CD4-positive, alpha-beta T cell treated with Interleukin-15 for 1 hour (primary cell): ENCODE measurements at places on chromosomes 16 and 17.

DNA sequence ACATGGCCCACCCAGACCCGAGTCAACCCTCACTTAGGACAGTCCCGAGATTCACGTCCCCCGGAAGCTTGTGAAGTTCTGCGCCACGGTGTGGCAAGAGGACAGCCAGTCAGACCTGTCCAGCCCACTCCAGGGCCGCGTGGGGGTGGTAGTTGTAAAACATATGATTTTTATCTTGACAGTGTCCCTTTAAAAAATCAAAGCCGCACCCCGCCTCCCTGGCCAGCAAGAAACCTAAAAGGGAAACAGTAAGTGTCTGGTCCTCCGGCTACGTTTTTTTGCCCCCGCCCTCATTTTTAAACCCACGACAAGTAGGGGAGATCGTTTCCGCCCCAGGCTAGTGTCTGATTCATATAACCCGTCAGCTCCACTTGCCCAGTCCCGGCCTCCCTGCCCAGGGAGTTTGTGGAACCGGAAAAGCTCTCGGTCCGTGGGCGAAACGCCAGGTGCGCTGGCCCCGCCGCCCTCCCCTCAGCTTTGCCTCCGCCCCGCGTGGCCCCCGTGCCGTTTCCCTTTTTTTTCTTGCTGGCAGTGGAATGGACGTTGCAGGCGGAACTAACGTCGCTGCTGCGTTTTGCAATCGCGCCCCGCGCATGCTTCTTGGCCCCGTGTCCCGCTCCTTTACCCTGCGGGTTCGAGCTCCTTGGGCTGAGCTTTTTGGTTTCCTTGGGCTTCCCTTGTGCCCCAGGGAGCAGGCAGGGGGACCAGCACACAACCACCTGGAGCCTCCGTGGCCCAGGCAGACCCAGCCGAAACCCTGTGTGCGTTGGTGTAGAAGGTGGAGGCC, 13.3 kb upstream of the NUDT16L1 start:
- DNase-seq: peak; percentile 54

- no peak for DNase-seq
Observed at GRCh38 chr17:12229335-12229734, 208.7 kb downstream of the MAP2K4 start.

DNA sequence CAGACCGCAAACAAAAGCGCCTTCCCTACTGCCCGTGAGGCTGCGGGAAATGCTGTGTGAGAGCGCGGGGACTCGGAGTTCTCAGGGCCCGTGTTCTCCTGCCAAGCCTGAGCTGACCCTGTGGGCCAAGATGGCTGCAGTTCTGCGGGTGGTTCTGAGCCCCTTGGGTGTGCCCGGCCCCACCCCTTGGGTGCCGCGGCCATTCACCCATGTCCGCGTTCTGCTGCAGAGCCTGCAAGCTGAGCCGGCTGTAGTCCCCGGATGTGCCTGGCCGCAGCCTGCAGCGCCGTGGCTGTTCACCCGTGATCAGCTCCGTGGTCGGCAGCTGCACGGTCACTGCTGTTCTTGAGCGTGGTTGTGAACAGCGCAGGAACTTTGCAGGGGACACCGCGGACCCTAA, 20.0 kb downstream of the ACSF3 start:
- peak; percentile 16 for DNase-seq

DNA sequence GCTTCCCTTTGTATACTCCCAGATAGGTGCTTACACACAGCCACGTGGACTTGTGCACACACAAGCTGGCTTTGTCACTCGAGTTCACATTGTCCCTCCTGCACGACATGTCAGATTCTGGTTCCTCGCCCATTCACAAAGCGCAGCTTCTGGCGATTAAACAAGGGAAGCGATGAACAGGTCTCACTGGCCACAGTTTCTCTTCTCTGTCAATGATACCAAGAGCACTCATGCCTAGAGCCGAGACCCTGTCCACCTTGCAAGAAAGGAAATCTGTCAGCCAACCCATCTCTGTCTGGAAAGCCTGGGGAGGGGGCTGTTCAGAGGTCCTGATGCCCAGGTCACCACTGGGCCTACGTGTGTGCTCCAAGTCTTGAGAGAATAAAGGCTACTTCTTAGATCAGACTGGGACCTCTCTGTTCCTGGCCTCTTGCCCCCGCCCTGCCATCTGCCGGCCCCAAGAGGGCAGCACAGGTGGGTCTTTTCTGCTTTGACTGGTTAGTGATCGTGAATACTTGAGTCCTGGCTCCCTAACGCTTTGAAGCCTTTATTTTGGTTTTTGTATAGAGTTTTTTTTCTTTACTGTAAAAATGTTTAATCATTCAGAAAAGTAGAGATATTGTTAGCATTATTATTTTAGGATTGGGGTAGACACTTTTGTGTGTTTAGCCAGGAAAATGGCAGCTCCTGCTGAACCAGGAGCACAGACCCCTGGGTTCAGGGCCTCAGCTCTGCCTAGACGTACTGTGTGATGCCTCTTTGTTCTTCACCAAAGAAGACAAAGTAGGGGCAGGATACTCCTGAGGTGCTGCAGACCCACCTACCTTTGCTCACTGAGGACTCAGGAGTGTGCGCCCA, 104.7 kb downstream of the MRM1 start:
- DNase-seq: peak; percentile 43

DNA sequence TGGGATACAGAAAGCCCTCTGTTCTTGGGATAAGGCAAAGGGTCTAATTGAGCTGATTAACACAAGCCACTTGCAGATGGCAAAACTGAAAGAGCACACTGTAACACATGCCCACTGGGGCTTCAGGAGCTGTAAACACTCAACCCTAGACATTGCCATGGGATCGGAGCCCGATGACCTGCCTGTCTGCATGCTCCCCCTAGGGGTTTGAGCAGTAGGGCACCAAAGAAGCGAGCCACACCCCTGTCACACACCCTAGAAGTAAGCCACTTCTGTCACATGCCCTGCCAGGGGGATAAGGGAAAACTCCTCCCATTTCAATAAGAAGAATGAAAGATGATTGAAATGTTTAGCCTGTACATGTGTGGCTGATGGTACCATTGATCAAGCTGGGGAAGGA, 81.3 kb upstream of the IRX6 start:
- DNase-seq: no peak

GRCh38 chr17:73255671-73256181, 6.0 kb downstream of the CPSF4L start:
- DNase-seq: peak; percentile 30

GRCh38 chr17:61058066-61058465, 341.6 kb upstream of the TBX2 start:
- DNase-seq: no peak

DNA sequence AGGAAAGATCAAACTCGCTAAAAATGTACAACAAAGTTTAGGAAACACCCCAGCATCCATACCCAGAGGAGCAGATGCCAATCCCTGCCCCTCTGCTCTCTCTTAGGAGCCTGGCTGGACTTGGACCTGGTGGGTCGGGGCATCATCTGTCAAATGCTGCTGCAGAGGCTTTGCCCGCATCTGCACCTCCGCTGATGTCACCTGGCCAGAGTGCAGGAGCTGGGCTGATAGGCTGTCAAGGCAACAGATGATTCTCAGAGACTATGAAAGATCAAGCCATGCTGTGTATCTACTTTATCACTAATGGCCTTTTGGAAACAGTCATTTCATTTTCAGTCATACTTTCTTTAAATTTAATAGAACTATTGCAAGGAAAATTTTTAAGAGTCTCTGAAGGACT, 15.9 kb upstream of the LCMT1 start:
- DNase-seq: no peak

GRCh38 chr17:2885733-2886132, 89.5 kb downstream of the RAP1GAP2 start:
- no peak for DNase-seq

GRCh38 chr16:71895679-71896365, 491 bp downstream of the IST1 start:
- peak; percentile 19 for DNase-seq

DNA sequence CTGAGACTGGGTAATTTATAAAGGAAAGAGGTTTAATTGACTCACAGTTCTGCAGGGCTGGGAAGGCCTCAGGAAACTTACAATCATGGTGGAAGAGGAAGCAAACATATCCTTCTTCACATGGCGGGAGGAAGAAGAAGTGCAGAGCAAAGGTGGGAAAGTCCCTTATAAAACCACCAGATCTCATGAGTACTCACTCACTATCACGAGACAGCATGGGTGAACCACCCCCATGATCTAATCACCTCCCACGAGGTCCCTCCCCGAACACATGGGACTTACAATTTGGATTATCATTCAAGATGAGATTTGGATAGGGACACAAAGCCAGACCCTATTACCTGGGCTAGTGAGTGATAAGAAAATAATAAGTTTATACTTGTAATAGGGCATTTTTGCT, 70.6 kb upstream of the HS3ST2 start:
- DNase-seq: no peak

- no peak for DNase-seq
Observed at GRCh38 chr17:60792250-60792898, 114.7 kb downstream of the BCAS3 start.

DNA sequence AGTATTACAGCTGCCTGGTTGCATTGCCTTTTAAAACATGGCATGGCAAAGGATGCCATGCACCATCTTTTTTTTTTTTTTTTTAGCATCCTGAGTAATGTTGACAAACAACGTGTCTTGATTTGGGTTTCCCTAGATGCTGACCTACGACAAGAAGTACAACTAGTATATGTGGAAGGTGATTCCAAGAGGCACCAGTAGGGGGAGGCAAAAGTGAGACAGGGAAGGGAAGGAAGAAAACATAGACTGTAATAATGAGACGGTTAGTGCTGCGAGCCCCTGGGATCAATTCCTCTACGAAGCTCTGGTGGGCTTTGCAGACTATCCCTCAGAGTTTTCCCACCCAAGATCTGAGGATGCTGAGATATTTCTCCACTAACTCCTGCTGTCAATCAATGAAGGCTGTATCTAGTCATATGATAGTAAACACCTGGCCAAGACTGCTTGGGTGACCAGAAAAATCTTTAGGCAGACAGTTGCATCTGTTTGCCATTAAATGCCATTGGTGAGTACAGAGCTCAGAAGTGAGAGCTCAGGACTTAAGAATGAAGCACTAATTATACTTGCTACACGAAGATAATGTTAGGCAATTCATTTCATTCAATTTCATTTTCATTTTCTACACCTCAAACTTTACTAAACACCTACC, 458.6 kb upstream of the GOT2 start:
- DNase-seq: no peak

DNA sequence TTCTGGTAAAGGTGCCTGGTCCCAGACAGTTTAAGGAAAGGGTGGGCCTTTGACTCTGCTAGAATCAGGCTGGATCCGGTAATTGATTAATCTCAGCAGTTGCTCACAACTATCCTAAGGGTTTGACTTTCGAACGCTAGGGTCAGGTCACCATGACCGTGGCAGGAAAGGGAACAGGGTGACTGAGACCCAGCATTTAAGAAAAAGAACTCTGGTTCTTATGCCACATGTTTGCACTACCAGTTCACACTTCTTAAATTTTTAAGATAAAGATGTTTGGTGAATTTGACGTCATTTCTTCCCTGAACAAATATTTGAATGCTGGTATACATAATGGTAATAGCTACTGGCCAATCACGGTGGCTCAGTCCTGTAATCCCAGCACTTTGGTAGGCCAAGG, 52.2 kb downstream of the TEX14 start:
- no peak for DNase-seq

DNA sequence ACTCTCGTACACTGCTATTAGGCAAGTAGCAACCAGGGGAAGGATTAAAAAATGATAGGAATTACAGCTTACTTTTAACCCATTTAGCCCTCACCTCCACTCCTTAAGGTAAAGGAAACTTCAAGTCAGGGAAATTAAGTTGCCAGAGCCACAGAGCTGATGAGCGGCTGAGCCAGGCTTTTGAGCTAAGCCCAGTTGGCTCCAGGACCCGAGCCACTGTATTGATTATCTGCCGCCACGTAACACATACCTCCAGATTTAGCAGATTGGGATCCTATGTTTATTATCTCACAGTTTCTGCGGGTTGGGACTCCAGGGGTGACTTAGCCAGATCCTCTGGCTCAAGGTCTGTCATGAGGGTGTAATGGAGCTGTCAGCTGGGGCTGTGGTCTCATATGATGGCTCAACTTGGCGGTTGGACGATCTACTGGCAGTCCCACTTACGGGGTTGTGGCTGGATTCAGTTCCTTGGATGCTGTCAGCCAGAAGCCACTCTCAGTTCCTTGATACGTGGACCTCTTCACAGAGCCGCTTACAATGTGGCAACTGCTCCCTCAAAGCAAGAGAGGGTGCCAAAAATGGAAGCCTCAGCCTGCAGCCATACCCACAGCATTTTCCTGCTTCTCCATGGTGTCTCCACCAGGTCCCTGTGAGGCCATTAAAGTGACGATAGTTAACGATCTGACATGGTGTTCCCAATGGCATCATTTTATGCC, 57.3 kb downstream of the TMEM186 start:
- DNase-seq: no peak

DNA sequence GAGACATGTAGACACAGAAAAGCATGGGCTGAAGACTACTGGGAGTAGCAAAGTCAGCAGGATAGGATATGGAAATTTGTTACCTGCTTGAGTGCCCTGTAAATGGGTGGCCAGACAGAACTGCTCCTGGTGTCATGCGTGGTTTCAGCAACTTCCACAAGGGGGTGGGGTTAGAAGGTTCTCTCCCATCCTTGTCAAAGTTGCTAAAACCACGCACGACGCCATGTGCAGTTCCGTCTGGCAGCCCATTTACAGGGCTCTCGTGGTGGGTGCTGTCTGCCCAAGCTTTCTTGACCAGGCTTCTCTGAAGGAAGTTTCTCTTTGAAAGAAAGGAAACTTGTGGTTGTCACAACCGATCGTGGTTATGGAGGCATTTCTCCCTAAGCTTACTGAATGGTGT, 6.9 kb upstream of the DBNDD1 start:
- DNase-seq: no peak

DNA sequence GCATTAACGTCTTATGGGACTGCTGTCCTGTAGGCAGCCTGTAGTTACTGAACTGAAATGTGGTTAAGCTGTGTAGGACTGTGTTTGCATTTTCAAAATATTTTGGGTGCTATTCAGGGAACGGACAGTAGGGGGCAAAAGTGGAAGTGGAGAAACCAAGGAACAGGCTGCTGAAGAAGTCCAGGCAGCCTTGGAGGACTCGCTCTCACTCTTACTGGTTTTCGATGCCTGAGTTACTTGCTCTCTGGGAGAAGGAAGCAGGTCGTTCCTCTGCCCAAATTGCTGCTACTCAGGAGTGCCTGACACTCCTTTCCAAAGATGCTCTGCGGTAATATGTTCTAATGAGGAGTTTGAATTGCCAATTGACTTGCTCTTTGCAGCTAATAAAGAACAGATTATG, 64.5 kb upstream of the RBFOX1 start:
- no peak for DNase-seq
